Islet precursor cell (in vitro differentiated cells): ENCODE measurements at places on chromosomes 7 and 10.
A peak's percentile ranks its signal among the peaks of the same experiment; 100 is the strongest.

- peak; percentile 61 for DNase-seq
These were observed 202.8 kb downstream of the IPMK start for GRCh38 chr10:58064714-58065528.

- peak; percentile 96 for DNase-seq
These were observed 35.0 kb downstream of the LAMB4 start for GRCh38 chr7:108094933-108095710.

- peak; percentile 30 for DNase-seq
These were observed 40.0 kb downstream of the FIGNL1 start for GRCh38 chr7:50409856-50410745.

GRCh38 chr10:17067376-17068264 is 62.0 kb downstream of the CUBN start:
- DNase-seq: no peak

GRCh38 chr7:121294448-121294992 is 34.3 kb upstream of the WNT16 start:
- DNase-seq: no peak

DNA sequence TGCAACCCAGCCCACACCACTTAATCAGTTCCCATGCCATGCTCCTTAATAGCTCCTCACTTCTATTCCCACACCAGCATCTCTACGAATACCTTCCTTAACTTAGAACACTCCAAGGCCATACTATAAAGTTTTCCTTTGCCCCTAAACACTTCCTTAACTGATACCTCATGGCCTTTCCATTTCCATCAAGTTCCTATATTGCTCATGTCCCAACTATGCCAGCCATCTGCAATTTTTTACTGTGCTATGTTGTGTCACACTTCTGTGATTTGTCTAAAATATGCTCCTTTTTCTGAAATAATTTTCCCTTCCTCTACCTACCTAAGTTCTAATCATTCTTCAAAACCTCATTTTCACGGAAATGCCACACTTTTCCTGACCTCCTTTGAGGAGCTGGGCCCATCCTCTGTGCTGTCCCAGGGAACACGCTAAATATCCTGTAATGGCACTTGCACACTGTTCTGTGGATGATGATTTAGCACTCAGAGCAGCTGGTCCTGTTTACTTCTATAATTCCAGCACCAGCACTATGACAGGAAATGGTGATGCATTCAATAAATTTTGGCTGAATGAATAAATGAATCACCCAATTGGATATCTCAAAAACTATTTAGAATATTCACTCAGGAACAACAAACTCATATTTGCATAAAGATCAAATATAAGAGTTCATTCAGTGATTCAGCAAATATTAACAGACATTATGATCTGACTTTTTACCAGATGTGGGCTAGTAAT is 266.5 kb upstream of the HGF start:
- no peak for DNase-seq

DNA sequence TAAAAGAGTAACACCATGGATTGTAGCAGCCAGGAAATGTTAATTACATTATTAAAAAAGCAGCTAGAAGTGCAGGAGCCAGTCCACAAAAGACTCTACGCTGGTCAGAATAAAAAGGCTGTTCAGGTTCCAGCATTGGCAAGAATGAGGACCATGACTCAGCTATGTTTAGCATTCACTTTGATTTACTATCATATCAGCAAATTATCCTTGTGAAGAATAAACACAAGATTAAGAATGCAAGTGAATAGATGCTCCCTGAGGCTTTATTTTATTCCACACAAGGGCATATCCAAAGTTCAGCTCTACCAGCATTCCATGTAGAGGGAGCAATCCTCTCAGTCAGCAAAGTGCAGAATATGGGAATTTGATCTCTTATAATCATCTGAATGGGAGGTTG is 13.6 kb downstream of the DGKB start:
- DNase-seq: no peak

DNA sequence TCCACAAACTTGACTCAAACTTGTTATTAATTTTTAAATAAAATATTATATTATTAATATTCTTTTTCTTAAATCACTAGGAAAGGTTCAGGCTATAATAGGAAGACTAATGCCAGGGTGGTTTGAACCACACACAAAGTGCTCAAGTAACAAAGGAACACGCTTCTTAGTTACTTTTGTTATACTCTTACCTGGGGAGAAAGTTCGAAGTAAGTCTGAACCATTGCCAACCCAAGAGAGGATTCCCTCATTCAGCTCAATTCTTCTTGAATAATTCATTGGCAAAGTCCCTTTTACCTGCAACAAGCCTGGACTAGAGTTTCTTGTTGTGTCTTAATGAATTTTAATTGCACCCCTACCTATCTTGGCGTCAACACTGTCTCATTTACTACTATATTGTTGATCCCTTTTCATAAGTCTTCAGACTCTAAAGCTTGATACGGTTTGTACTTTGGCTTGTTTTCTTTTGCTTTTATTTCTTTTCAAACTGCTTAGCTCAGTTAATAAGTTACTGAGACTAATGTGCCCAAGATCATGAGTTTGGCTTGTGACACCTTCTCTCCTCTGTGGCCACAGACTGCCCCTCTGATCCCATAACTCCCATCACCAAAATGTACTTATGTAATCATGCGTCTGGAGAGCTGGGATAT is 10.2 kb upstream of the C10orf67 start:
- no peak for DNase-seq

GRCh38 chr10:96370584-96371157 is 11.9 kb upstream of the OPALIN start:
- peak; percentile 81 for DNase-seq
